ENCODE measurements at places on chromosomes 7 and 10. TPM values are rescaled to one million over a fixed set of nuclear protein-coding genes. Genes with fewer than 3 reads are reported as not detected.

DNA sequence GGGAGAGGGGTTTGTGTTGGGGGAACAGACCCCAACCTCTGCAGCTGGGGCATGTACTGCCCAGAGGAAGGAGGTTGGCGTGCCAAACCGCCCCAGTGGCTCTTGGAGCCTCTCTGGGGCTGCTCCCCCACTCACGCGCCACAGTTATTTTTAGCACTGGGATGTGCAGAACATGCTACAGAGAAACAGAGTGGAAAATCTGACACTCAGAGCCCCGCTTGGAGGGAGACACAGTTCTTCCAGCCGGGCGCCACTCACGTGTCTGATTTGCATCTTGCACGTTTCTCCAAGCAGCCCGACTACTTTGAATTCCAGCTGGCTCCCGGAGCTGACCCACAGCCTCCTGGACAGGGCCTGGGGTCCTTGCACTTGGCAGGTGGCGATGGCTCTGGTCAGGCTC is 182.0 kb downstream of the RPS24 start:
- DNase-seq = no peak

DNA sequence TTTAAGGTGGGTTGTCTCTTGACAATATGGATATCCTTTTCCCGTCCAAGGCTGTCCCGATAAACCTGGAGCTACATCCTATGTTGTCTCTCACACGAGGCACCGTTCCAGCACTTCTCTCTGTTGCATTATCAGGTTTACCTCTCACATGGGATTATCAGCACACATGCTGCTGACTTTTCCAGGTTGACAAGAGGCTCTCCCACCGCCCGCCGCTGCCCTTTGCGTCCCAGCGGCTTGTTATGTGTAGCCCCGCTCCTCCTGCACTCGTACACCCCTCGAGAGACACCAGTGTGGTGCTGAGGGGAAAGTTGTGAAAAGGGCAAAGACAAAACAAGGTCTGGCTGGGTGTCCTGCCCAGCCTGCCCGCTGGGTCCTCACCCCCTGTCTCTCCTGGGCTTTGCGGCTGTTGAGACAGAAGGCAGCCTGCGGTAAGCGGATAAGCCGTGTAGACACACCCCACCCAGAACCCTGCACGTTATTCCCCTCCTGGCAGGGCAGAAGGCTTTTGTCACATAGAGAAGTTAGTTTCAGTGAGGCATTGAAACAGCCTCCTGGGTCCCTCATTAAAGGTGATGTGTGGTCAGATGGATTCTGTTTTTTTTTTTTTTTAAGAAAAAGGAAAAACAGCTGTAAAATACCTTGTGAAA is 38.7 kb downstream of the UBE3C start:
- no peak for DNase-seq

DNA sequence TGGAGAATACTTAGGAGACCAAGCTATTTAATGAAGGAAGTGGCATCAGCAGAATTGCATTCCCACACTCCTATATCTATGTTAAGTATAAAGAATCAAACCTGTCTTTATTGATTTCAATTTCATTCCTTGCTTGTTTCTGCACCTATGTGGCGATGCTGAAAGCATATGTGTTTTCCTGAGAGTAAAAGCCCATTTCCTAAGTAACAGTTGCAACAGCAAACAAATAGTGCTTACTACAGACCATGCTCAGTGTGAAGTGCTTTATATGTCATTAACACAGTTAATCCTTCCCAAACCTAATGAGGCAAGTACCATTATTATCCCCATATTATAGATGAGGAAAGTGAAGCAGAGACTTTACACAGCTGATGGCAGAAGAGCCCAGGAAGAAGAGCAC is 552.1 kb downstream of the PARD3 start:
- DNase-seq = no peak

The ASB4 gene
- total RNA-seq = not detected

The C1QL3 gene
- 0.15 TPM for total RNA-seq

The ZNF273 gene
- 10.5 TPM for total RNA-seq

The AKR1C4 gene
- total RNA-seq = not detected
